ENCODE measurements at places on chromosomes 4 and X.

- no peak for DNase-seq
These were observed 33.9 kb downstream of the NAA11 start for GRCh38 chr4:79292008-79292407.

- no peak for DNase-seq
These were observed 10.0 kb upstream of the LNX1 start for GRCh38 chr4:53601251-53601764.

GRCh38 chrX:151386838-151387459 lies 10.1 kb upstream of the VMA21 start:
- no peak for DNase-seq

- no peak for DNase-seq
These were observed 110.7 kb upstream of the TLR3 start for GRCh38 chr4:185958094-185958747.

GRCh38 chr4:158395343-158395742 lies 126.3 kb upstream of the RXFP1 start:
- DNase-seq, result no peak

DNA sequence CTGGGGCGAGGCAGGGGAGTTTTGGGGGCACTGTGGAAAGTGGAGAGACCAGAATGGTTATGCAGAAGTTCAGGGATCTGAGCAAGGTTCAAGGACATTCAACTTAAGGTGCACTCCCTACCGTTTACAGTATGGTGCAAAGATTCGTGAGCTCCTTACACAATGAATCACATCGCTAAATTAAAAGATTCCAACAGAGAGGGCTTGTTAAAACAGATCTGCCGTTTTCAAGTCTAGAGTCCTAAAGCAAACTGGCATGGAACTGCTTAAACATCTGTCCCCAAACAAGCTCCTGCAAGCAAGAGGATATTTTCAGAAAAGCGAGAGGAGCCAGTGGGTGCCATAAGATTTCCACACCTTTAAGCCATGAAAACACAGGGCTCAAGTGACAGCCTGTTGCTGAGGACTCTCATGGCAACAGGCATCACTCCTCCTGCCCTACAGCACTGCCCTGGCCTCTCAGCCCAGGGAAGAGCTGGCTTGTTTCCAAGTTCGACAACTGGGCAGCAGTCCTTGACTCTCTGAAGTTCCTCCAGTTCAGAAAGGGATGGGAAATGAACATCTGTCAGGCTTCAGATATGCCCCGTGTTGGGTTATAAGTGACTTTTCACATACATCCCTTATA lies 10.0 kb downstream of the FAM184B start:
- DNase-seq, result no peak

GRCh38 chr4:78057600-78058550 lies 752 bp downstream of the FRAS1 start:
- DNase-seq, result no peak

DNA sequence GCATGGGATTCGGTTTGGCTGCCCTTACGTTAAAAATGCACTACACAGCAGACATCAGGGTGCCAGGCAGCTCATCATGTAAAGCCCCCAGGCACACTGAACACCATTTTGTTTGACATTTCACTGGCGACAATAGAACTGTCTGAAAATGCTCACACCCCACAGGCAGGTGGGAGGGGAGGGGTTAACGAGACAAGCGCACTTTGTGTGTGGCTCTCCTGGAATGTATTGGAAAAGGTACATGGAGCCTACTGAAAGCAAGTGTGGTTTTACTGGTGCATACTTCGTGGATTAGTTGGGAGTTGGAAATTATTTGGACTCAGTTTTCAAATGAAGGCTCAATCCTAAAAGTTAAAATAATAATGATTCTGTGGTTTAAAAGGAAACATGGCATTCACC lies 31.6 kb upstream of the PPARGC1A start:
- no peak for DNase-seq

DNA sequence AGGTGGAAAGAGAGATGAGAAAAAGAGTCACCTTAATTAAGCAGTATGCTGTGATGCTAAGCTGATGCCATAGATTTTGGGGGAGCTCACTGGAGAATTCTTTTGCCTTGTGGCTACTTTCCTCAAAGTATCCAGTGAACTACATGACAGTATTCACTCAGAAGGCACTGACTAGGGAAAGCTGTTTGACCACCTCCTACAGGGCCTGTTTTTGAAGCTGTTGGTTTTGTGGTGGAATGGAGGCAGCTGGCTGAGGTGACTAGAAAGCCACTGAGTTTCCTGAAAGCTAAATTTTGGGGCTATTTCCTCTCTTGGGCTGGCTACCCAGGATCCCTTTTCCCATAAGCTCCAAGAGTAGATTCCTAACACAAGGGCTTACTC lies 124.8 kb upstream of the EOLA2 start:
- no peak for DNase-seq

DNA sequence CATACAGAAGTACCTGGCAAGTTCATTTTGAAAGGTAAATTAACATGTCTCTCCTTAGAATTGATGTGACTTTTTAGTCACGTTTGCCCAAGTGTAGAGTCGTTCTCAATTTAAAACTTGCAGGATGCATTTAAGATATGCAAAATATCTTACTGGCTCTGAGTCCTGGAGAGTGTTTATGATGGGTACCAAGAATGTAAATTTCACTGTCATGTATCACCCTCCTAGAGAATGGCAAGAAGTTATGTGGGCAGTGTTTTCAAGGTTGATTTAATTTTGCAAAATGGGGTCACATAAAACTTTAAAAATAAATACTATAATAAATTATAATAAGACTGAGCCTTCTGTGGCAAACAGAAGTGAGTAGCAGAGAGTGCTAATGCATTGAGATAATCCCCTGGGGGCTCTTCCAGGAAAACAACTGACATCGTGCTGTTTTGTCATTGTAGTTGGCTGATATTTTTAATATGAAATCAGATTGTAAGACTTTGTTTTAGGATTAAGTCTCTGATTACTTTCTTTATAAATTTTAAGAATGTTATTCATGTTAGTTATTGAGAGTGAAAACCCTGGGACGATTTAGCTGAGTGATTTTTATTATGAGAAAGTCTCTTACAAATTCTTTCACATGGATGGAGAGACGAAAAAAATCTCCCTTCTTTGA lies 103.0 kb downstream of the AFF1 start:
- no peak for DNase-seq

DNA sequence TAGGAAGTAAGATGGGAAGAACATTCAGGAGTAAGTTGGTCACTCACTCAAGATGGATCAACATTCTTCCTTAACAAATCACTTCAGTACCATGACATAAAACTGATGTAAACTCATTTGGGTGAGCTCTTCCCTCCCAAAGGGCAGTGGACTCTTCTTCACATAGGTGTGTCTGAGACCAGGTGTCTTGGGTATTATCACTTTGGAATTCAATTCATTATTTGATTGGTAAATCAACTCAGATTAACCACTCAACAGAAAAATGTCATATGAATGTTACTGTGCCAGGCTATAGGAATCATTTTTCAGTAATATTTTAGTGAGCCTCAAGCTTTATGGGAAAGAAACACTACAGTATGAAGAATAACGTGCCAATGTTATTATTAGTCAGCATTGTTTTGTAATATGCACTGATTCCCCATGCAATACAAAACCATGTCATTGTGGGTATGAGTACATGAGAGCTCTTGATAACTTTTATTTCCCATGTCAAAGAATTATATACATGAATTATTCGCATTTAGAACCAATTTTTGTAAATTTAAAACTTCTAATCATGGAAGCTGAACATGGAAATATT lies 58.6 kb upstream of the ETNPPL start:
- no peak for DNase-seq

DNA sequence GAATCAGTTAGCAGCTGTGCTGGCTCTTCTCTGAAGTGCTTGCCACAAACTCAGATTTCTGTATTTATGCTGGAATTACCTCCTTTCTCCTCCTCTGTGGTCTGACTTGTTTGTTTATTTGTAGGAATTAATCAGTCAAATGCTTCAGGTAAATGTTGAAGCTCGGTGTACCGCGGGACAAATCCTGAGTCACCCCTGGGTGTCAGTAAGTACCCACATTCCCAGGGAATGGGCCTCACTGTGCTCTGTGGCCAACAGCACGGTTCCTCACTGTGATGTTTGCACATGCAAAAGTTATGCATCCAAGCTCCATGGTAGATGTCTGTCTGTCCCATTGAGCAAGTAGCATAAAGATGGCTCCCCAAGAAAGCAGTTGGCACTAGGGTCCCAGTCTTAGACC lies 169.9 kb downstream of the DCLK2 start:
- DNase-seq, result no peak

- DNase-seq, result no peak
These were observed 17.5 kb downstream of the DOK7 start for GRCh38 chr4:3480528-3481112.

GRCh38 chr4:8294775-8295174 lies 25.2 kb downstream of the HTRA3 start:
- DNase-seq, result no peak

DNA sequence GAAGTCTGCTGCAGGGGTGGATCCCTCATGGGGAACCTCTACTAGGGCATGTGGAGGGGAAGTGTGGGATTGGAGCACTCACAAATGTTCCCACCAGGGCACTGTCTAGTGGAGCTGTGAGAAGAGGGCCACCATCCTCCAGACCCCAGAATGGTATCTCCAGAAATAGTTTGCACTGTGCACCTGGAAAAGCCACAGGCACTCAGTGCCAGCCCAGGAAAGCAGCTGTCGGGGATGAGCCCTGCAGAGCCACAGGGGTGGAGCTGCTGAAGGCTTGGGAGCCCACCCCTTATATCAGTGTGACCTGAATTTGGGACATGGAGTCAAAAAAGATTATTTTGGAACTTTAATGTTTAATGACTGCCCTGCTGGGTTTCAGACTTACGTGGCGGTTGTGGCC lies 25.0 kb upstream of the LDOC1 start:
- DNase-seq, result no peak

GRCh38 chrX:155216940-155217440 lies 730 bp downstream of the VBP1 start:
- DNase-seq, result no peak

DNA sequence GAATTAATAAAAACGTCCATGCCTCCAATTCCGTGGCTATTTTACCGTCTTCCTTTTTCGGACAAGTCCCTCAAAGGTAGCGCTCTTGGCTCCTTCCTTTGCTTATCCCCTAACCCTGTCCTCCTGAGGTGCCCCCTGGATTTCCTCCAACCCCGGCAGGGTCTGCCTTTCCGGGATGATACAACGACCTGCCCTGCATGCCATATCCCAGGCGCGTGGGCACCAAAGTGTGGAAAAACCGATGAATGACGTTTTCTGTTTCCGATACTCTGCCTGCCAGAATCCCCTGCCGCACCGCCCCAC lies 706 bp upstream of the CSTF2 start:
- DNase-seq, result no peak

- DNase-seq, result no peak
These were observed 170.1 kb upstream of the ATOH1 start for GRCh38 chr4:93658443-93658842.

DNA sequence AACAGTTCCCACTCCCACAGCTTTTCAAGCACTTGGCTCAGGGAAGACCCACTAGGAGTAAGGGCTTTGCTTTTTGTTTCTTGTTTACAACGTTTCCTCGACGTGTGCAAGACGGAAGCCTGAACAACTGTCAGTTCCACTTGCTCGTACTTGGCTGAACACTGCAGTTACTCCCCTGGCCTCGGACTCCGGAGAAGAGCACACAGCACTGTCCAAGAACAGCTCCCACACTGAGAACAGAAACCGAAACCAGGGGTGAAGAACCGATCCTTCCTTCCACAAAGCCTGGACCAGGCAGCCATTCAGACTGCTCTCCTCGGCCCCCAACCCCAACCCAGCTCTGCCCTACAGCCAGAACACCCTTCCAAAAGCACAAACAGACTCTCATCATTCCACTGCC lies 25.5 kb downstream of the IRF2 start:
- DNase-seq, result no peak

DNA sequence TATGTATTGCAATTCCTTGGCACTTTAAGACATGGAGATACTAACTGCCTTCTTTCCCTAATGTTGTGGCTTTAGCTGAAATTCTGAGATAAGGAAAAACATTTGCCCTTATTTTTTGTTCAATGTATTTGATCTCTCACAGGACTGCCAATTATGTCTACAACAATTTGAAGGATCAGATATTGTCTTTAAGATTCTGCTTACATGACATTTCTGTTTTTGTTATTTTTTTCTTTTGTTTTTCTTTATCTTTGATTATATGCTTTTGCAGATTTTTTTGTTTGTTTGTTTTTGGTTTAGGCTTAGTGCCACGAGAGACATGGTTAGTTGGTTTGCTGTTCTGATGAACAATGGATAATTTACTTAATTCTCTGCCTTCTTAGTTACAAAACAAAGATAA lies 303.3 kb downstream of the TECRL start:
- no peak for DNase-seq

GRCh38 chr4:33160126-33160525 lies 2440.0 kb downstream of the PCDH7 start:
- no peak for DNase-seq

- no peak for DNase-seq
These were observed 132.9 kb downstream of the NKX6-1 start for GRCh38 chr4:84366161-84366560.

GRCh38 chr4:183631577-183632198 lies 27.3 kb downstream of the RWDD4 start:
- no peak for DNase-seq

DNA sequence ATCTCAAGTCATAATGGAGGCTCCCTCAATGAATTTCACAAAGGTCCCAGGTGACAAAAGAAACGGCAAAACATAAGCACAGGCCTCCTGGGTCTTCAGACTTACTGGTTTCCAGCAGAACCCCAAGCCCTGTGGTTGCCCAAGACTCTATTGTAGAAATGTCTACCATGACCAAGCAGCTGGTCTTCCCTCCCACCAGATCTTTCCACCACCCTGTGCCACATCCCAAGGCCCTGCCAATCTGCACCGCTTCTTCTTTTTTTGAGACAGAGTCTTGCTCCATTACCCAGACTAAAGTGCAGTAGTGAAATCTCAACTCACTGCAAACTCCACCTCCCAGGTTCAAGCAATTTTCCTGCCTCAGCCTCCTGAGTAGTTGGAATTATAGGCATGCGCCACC lies 23.2 kb upstream of the TXK start:
- DNase-seq, result no peak

DNA sequence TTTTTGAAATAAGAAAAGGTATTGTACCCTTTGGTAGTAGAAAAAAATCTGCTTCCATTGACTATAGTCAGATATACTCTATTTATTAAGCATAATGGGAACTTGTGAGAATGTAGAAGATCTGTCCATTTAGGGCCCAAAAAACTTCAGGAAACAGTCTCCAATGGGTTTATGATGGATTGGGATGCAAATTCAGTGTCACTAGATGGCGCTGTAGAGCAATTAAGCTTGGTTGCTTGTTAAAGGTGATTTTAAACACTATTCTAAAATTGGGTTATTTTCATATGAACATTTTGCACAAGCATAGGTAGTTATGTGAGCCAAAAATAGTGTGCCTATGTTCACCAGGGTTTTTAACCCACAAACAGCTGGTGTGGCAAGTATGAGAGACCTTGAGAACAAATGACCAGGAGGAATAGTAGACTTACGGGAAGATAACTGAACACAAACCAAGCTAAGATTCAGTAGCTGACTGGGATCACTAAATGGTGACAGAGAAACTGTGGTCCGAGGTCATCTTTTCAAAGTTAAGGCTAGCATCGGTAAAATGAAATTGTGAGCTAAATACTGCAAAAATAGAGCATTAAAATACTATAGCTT lies 80.3 kb upstream of the LSM6 start:
- DNase-seq, result no peak
